ENCODE measurements at places on chromosomes 11 and 22.

DNA sequence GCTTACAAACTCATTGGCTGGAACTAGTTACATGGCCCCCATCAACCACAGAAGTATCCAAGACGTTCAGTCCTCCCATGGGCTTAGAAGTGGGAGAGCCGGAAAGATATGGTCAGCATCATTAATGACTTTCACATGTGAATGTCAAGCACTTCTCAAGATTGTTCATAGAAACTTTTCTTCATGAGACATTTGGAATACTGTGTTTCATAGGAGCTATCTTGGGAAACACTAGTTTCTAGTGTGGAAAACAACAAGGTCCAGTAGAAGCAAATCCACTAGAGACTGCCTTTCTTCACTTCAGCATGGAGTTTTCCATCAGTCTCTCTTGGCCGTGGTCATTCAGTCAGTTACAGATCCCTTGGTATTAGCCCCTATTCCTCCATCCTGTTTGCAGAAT, 160.9 kb downstream of the C11orf91 start:
- DNase-seq, result no peak

DNA sequence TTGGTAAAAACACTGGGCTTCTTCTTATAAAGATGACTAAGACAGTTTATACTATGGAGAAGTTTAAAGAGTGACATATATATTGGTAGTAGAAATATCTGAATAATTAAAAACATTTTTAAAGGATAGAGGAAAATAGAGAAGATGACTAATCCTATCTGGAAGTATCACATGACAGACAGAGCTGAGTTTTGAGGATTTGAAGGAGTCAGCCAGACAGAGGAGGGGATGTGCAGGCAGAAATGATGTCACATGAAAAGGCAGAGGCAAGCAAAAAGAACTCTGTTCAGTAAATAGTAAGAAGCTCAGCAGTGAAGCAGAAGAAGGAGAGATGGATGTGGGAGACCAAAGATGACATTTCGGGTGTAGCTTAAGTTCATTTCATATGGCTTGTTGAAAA, 1.6 kb downstream of the OR10A2 start:
- no peak for DNase-seq

- DNase-seq, result peak; percentile 22
Observed at GRCh38 chr11:123494195-123495050, 64.4 kb downstream of the GRAMD1B start.

GRCh38 chr11:1841511-1842148, 2.8 kb downstream of the TNNI2 start:
- DNase-seq, result no peak

- peak; percentile 46 for DNase-seq
Observed at GRCh38 chr11:3614742-3615171, 27.0 kb downstream of the ART5 start.

GRCh38 chr11:130806746-130807145, 109.5 kb downstream of the SNX19 start:
- no peak for DNase-seq

- DNase-seq, result peak; percentile 56
Observed at GRCh38 chr22:46721501-46722085, 16.5 kb downstream of the CERK start.

GRCh38 chr11:70782401-70782913, 384.1 kb downstream of the CTTN start:
- DNase-seq, result no peak

DNA sequence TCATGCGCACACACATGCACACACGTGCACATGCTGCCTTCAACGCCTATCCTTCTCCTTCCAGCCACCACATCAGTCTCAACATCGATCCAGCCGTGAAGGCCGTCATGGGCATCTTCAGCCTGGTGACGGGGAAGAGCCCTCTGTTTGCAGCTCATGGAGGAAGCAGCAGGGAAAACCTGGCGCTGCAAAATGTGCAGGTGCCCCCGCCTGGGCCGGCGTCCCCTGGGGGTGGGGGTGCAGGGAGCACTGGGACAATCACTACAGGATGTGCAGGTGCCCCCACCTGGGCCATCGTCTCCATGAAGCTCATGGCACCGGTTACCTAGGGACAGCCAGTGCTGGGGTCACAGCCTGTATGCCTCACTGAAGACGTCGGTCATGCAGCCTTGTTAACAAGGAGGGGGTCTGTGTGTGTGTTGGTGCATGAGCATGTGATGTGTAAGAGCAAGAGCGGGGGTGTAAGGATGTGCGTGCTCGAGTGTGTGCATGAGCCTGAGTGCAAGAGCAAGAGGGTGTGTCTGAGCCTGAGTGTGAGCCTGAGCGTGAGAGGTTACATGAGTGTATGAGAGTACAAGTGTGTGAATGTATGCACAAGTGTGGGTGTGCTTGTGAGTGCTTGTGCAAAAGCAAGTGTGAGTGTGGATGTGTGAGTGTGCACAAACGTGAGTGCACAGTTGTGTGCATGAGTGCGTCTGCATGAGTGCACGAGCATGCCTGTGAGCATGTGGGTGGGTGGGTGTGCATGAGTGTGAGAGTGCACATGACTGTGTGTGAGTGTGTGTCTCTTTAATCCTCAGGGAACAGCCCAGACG, 31.5 kb downstream of the NADSYN1 start:
- no peak for DNase-seq

DNA sequence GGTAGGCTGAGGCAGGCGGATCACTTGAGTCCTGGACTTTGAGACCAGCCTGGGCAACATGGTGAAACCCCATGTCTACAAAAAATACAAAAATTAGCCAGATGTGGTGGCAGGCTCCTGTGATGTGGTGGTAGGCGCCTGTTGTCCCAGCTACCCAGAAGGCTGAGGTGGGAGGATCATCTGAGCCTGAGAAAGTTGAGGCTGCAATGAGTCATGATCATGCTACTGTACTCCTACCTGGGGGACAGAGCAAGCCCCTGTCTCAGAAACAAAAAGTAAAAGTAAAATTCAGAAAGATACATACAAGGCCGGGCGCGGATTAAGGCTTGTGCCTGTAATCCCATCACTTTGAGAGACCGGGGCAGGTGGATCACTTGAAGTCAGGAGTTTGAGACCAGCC, 6.3 kb downstream of the LDHAL6A start:
- no peak for DNase-seq

DNA sequence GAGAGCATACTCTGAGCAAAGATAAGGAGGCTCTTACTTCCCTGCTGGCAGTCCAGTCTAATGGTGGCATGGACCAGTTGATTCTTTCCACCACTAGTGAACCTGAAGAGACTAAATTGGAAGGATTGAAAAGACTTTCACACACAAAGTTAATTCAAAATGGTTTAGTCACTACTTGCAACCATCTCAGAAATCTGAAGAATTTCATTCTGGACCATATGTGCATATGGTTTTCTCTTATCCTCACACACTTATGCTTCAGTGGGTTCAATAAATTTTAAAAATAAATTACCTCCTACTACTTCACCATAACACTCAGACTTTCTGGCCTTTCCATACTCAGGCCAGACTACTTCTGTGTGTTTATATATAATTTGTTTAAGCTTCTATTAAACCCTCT, 44.7 kb downstream of the CADM1 start:
- DNase-seq, result no peak

DNA sequence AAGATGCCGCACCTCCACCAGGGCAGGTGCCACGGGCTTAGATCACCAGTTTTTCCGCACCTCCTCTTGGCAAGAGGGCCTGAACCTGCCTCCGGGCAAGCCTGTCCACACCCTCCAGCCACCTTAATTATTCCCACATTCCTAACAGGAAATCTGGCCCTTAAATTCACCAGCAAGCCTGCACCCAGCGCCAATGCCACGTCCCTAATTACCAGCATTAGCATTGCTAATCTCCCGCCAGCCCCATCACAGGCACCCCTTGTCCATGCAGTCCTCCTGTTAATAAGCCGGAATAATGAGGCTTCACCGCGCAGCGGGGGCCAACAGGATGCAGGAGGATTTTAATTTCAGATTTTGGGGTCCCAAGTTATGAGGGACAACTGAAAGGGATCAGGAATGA, 69.7 kb downstream of the PHF21B start:
- DNase-seq, result no peak

- no peak for DNase-seq
Observed at GRCh38 chr11:69126286-69126685, 29.4 kb upstream of the SMIM38 start.

- DNase-seq, result no peak
Observed at GRCh38 chr22:36101756-36102155, 58.8 kb downstream of the APOL3 start.

- no peak for DNase-seq
Observed at GRCh38 chr11:93783765-93784144, 327 bp upstream of the MED17 start.

- DNase-seq, result no peak
Observed at GRCh38 chr11:6824136-6824823, 21.2 kb upstream of the OR10A5 start.

GRCh38 chr11:108571001-108571400, 22.6 kb downstream of the EXPH5 start:
- peak; percentile 93 for DNase-seq

DNA sequence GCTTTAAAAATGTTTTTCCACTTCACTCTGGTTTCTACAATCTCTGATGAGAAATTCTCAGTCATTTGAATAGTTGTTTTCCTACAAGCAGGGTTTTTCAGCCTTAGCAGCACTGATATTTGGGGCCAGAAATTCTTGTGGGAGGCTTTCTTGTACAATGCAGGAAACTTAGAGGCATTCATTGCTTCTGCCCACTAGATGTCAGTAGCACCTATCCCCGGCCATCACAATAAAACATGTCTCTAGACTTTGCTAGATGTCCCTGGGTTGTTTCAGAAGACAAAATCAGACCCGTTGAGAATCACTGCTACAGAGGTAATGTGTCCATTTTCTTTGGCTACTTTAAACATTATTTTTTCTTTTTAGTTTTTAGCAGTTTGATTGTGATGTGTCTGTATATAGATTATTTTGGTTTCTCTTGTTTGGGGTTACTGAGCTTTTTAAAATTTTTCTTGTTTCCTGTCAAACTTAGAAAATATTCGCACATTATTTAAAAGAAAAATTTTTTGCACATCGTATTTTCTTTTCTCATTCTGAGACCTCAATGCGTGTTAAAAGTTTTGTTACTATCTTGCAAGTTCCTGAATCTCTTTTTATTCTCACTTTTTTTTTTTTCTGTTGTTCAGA, 60.8 kb upstream of the CCDC179 start:
- DNase-seq, result peak; percentile 63

GRCh38 chr22:50186761-50187523, 1.2 kb downstream of the TRABD start:
- peak; percentile 32 for DNase-seq

- DNase-seq, result no peak
Observed at GRCh38 chr22:29263791-29264276, 3.9 kb downstream of the RHBDD3 start.

GRCh38 chr11:67351275-67352005, 1.9 kb downstream of the POLD4 start:
- peak; percentile 90 for DNase-seq

GRCh38 chr11:72840780-72841179, 26.6 kb downstream of the ATG16L2 start:
- DNase-seq, result peak; percentile 75

DNA sequence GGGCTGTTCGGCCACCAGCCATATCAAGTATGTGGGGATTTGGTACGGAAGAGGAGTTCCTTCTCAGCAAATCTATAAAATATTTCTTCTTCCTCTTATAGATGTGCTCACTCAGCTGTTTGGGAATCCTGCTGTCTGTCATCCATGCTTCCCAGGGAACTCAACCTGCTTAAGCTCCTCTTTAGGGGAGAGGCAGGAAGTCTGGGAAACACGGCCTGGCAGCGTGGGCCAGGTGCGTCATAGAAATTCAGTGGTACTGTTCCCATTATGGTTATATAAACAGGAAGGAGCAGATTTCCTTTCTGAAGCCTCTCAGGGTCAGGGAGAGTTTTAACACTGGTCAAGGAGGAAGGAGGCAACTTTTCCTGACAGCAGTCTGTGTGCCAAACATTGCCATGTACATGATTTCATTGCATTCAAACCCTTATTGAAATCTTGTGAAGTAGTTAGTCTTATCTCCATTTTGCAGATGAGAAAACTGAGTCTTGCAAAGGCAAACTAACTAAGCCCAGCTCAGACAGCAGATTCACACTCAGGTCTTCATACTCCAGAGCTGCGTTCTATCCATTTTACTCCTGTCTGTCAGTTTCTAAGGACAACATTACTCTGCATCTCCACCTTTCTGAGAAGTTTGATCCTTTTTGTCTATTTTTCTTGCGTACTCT, 35.4 kb upstream of the AMOTL1 start:
- peak; percentile 81 for DNase-seq

- DNase-seq, result no peak
Observed at GRCh38 chr11:34284811-34285481, 72.9 kb downstream of the ABTB2 start.

DNA sequence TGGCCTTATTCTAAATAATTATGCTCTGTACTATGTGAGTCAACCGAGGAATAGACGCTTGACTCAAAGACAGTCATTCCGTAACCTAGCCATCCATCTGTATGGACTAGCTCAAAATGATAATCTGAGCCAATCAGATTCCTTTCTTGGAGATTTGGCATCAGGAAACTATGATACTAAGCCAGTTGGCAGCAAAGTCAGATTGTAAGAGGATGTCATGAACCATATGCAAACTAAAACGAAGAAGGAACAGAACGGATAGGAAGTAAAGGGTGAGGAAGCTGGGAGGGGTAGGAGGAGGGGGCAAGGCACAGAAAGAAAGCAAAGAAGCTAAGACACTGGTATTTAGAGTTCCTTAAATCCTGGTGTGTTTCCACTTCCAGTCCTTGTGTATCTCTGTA, 10.7 kb upstream of the SESN3 start:
- no peak for DNase-seq

DNA sequence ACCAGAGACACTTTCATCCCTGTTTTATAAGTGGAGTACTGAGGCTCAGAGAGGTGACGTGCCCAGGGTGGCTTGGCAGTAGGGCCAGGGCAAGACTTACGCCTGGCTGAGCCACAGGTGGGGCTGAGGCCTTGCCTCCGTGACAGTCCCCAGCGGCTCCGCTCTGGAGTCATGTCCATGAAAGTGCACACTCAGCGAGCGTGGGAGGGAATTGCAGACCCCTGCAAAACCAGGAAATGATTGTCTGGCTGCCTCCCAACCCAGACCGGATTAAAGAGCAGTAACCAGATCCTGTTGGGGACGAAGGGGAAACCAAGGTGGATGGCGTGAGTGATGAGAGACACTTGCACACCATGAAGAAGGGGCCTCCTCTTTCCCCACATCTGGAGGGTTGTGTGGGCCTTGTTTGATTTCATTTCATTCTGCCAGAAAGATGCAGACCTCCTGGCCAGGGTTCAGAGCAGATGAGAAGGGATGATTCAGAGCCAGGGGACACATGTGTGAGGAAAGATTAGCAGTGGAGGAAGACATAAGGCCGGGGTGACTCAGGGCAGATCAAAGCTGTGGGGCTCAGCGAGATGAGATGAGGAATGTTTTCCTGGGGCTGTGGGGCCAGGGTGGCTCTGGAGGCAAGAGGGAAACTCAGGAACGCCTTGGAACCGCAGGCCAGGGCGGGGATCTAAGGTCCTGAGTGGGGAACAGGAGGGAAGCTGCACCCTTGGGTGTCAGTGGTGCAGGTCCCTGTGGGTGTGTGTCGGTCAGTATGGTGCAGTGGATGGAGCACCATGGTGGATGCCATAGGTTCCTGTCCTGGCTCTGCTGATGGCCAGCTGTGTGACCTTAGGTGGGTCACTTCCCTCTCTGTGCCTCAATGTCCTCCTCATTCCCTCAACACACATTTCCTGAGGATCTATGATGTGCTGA, 29.9 kb upstream of the LRRC32 start:
- peak; percentile 72 for DNase-seq

- peak; percentile 65 for DNase-seq
Observed at GRCh38 chr11:122796128-122796717, 42.1 kb upstream of the CRTAM start.

All from epithelial cell of esophagus (primary cell).